ENCODE measurements at places on chromosomes 7 and 10. TPM values are rescaled to one million over a fixed set of nuclear protein-coding genes. Genes with fewer than 3 reads are reported as not detected.
A peak's percentile ranks its signal among the peaks of the same experiment; 100 is the strongest.

- DNase-seq: no peak
These were observed 36.9 kb downstream of the WASL start for GRCh38 chr7:123711832-123712293.

Gene PDE6C
- total RNA-seq: not detected

Gene FOXI2
- total RNA-seq: not detected

GRCh38 chr7:27171637-27172314, 2.3 kb downstream of the HOXA10 start:
- peak; percentile 66 for DNase-seq

Gene SPDYE6
- not detected for total RNA-seq

DNA sequence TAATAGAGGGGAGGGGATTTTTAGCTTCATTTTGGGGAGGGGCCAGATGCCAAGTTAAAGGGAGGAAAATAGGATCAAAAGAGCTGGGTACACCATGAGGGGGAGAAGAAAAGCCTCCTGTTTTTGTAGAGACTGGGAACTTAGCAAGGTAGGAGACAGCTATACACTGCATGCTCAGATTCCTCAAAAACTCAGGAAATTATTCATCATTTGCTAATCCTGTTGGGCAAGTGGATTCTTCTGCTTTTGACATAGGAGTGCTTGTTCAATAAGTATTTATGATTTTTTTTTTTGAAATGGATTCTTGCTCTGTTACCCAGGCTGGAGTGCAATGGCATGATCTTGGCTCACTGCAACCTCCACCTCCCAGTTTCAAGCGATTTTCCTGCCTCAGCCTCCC, 73.4 kb downstream of the LYZL2 start:
- DNase-seq: no peak

GRCh38 chr7:154431045-154431444, 378.8 kb downstream of the DPP6 start:
- DNase-seq: no peak

DNA sequence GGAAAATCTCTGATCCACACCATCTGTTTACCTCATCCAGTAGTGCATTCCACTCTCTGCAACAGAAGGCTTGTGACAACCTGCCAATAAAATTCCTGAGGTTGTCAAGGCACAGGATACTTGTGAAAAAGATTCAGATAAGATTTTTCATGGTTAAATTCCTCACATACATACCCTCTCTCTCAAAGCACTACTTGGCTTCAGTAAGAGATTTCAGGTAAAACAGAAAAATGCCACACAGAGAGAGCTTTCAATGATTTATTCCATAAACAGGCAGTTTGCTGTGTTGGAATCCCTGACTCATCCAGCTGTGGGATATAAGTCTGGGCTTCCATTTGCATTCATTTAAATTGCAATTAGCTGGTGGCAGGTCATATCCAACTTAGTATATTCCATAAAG, 99.7 kb upstream of the CAV2 start:
- no peak for DNase-seq

DNA sequence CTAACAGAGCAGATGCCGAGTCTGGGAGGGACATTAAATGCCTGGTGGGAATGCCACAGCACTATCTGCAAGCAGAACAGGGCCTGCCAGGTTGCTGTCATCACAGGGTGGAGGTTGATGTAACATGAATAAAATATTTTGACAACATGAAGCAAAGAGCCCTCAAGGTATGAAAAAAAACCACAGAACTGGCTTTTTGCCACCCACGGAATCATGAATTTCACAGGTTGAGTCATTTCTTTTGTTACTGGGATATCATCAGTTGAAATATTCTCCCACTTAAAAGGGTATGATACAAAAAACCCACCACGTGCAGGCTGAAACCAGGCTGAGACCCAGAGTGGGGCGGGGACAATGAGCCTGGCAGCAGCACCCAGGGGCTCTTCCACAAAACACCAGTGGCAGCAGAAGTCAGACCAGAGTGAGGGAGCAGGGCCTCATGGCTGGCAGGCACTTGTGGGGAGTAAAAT, 220.1 kb downstream of the TNS3 start:
- DNase-seq: no peak

DNA sequence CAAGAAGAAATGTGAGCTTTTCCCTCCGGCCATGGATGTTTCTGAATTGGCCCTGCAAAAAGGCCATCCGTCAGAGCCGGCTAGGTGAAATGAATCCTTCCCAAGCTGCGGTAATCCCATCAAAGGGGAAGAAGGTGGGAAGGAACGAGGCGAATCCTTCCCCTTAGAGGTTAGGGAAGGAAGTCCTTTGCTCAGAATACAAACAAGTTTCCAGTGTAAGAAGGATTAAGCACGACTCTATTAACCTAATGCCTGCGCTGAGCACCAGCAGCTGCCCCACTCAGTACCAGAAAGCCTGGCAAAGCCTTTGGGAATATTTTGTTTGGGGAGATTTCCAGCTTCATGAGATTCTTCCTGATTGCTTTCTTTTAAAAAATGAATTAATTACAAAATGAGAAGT, 42.8 kb downstream of the CLRN3 start:
- DNase-seq: no peak

DNA sequence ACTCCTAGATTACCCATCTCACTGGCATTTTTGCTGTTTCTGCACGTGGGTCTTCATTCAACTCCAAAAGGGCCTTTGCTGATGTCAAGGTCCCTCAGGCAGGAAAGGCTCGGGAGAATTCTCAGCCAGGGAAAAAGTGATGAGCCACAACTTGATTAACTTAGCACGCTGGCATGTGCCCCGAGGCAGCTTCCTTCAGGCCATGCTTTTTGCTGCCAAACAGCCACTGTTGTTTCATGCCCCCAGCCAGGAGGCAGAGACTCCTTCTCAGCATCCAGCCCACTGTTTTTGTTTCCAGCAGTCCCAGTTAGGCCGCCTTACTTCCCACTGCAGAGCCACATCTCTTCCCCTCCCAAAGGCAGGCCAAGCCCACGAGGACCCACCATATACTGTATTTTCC, 266.5 kb upstream of the YAE1 start:
- DNase-seq: no peak

- DNase-seq: no peak
These were observed 299.0 kb downstream of the RPS24 start for GRCh38 chr10:78332657-78333056.

GRCh38 chr7:45881759-45882464, 6.4 kb upstream of the IGFBP1 start:
- DNase-seq: no peak

Gene GRM3
- not detected for total RNA-seq

DNA sequence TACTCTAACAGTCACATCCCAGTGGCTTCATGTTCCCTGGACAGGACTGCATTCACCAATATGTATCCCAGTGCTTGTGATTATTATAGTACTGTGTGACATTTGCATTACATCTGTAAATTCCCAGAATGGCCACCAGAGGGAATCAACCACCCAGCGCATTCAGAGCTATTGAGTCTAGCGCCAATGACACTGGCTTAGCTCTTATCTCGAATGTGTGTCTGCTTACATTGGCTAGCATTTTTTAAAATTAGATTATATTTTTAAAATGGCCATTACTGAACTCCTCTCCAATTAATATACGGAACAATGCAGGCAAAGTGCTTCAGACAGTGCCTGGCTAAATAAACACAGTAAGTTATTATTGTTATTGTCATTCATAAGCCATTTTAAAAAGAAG, 36.3 kb downstream of the TRIL start:
- peak; percentile 71 for DNase-seq

Gene TMEM270
- total RNA-seq: not detected

DNA sequence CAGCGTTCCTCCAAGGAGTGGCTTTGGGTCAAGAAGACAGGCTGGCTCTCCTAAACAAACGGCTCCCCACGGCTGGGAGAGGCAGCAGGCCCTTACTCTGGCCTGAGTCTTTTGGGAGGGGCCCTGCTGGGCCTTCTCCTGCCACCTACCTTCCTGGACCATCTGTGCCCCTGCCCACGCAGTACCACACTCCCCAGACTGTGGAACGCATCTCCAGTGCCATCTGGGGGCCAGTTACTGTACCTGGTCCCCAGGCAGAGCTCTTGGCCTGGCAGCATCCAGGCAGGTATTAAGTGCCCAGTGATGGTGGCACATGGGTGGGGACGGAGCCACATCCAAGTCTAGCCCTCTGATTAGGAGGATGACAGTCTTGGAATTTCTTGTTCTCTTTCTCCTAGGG, 14.4 kb downstream of the ALKBH4 start:
- no peak for DNase-seq

DNA sequence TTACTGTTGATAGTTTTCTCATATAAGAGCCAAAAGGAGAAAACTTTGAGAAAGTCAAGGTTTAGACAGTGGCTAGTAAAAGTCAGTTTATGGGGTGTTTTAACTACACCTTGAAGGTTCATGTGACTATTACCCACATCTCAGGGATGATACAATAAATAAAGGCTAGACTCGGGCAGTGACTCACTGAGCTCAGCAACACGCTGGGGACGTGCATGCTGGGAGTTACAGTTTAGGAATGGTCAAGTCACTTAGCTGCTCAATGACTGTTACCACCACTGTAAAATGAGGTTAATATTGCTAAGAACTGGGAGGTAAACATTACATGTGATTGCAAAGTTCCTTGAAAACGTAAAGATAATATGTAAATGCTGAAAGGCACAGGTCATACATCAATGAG, 1254.4 kb upstream of the PHF14 start:
- DNase-seq: no peak

Gene HABP2
- not detected for total RNA-seq

DNA sequence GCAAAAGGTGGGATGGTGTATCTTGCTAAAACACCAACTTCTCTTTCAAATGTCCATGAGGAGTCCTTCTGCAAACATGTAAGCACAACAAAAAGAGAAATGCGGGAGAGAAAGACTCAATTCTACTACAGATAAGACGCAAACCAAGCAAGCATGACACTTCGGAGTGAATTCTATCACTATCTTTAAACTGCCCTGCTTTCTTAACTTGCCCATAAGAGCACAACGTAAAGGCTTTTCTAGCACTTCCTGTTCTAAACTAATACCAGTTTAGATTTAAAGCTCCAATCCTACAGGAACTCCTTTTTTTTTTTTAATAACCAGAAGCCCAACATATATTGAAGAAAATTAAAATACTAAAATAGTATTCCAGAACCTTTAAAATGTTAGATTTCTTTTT, 8.4 kb downstream of the RHEB start:
- DNase-seq: no peak

GRCh38 chr10:97778452-97779302, 6.9 kb upstream of the SFRP5 start:
- no peak for DNase-seq

- no peak for DNase-seq
These were observed 158.0 kb downstream of the KCNMA1 start for GRCh38 chr10:77479586-77479985.

Gene GJC3
- not detected for total RNA-seq

DNA sequence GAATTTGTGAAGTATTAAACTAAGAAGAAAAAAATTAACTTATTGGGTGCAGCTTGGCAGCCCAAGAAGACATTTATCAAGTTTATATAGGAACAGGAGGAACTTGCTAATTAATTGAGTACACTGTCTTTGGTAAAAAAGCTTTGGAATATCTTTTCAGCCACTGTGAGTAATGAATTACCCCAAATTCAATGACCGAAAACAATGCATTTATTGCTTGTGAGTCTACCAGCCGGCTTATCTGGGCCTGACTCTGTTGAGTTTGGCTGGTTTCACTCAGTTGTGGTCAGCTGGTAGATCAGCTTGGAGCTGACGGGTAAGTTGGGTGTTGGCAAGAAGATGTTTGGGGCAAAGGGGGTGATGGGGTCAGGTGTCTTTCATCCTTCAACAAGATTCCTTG, 11.6 kb downstream of the GNG11 start:
- no peak for DNase-seq

DNA sequence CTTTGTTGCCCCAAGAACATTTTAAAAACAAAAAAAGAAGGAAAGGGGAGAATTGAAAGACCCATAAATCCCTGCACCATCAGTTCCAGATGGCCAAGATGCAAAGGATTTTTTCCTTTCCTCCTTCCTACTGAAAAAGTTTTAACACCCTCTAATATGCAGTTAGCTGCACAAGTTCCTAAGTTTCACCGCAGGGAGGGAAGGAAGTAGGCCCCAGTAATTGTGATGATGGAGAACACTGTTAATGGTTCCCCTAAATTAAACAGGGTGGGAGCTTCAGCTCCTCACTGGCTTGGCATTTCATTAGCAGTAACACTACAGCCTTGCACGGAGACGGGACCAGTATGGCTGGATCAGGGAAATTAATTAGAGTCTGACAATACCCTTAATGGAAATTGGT, 63.7 kb upstream of the PPIF start:
- DNase-seq: no peak

Gene PNPLA8
- 26.3 TPM for total RNA-seq

- DNase-seq: no peak
These were observed 201.2 kb downstream of the TCF7L2 start for GRCh38 chr10:113151190-113151666.

- DNase-seq: no peak
These were observed 132.7 kb upstream of the MDFIC start for GRCh38 chr7:114789161-114789560.

Gene RNF148
- not detected for total RNA-seq

Gene C10orf95
- 0.36 TPM for total RNA-seq

- no peak for DNase-seq
These were observed 170.1 kb downstream of the OTUD1 start for GRCh38 chr10:23608926-23609325.

Gene LIPK
- total RNA-seq: not detected

DNA sequence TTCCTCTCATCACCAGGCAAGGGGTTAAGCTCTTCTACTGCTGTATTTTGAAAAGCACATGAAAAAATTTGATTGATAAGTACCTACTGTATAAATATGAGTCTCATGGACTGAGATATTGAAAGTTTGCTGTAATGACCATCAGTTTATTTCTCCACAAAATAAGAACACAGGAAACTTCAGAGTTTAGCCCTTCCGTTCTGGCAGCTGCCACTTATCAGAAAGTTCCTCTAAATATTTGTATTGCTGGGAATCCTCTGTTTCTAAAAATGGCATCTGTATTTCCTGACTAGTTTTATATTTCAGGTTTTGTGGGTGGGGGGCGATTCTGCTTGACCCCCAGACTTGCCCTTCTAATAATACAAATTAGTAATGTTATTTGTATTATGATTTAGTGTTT, 92.0 kb downstream of the LYZL2 start:
- no peak for DNase-seq

GRCh38 chr7:131111081-131111576, 216.5 kb upstream of the MKLN1 start:
- no peak for DNase-seq

Data from sigmoid colon (tissue), 7 donors.